Progenitor cell of endocrine pancreas (in vitro differentiated cells): ENCODE measurements at places on chromosomes 16 and 17. TPM values are rescaled to one million over a fixed set of nuclear protein-coding genes. Genes with fewer than 3 reads are reported as not detected.

- H3K27ac ChIP-seq, result no peak overlapping the region
- H3K4me1 ChIP-seq, result no peaks in the 10 kb centered on the region
- H3K4me3 ChIP-seq, result no peak overlapping the region
- peaks cover 4% of the 10 kb centered on the region for H3K27me3 ChIP-seq
Observed at GRCh38 chr17:39073916-39074315, 77.5 kb downstream of the PLXDC1 start.

GRCh38 chr16:56332464-56333079 is 92.8 kb downstream of the AMFR start:
- no peak overlapping the region for H3K27ac ChIP-seq
- no peak overlapping the region for H3K4me3 ChIP-seq
- no peaks in the 10 kb centered on the region for H3K27me3 ChIP-seq
- DNase-seq, result peak; percentile 43
- H3K36me3 ChIP-seq, result no peaks in the 10 kb centered on the region
- no peaks in the 10 kb centered on the region for H3K4me1 ChIP-seq

MYH1 gene
- total RNA-seq, result not detected in 2 replicates

GRCh38 chr17:20996724-20997615 is 45.8 kb downstream of the USP22 start:
- peak overlapping the region; percentile 69 for H3K27ac ChIP-seq
- DNase-seq, result no peak
- no peak overlapping the region for H3K4me3 ChIP-seq
- H3K4me1 ChIP-seq, result peaks cover 8% of the 10 kb centered on the region
- H3K27me3 ChIP-seq, result no peaks in the 10 kb centered on the region

DNA sequence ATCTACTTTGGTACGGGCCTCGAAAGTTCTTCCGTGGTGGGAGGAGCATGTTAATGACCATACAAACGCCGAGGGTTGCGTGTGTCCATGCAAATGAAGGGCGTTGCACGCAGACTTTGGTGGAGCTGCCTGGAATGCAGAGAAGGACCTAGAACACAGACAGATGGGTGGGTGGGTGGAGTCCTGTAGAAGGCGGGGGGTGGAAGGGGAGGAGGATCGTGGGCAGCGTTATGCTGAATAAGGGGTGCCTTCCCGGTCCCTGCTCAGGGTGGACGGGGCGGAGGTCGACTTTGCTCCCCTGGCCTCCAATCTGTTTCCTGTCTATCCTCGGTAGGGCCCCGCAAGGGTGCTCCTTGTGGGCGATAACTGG is 795 bp upstream of the PAQR4 start:
- peaks cover 2% of the 10 kb centered on the region for H3K4me1 ChIP-seq
- peak overlapping the region; percentile 66 for H3K4me3 ChIP-seq
- no peak for DNase-seq
- H3K27me3 ChIP-seq, result peaks cover 30% of the 10 kb centered on the region
- H3K27ac ChIP-seq, result peak overlapping the region; percentile 78
- no peaks in the 10 kb centered on the region for H3K36me3 ChIP-seq

NMRAL1 gene
- total RNA-seq, result 47.1 and 48.7 TPM in 2 replicates

- H3K27me3 ChIP-seq, result no peaks in the 10 kb centered on the region
- H3K4me1 ChIP-seq, result peaks cover 9% of the 10 kb centered on the region
- no peak for DNase-seq
- peaks cover 7% of the 10 kb centered on the region for H3K36me3 ChIP-seq
- H3K27ac ChIP-seq, result no peak overlapping the region
Observed at GRCh38 chr17:20988896-20989295, 53.9 kb downstream of the USP22 start.

C1QTNF8 gene
- total RNA-seq, result not detected in 2 replicates

DNA sequence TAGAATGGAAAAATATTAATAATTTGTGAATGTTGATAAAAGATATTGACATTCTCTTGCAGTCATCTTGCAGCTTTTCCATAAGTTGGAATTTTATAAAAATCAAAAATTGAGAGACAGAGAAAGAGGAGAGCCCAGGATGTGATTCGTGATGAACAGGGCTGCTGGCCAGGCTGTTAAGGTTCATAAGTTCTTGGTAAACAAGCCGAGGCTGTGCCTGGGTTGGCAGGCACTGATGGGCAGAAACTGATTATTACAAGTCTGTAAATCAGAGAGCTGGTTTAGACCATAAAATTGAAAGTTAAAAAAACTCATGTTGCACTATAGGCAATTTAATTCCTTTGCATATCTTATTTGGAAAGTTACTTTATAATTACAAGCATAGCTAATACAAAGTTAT is 533.7 kb downstream of the HAPSTR1 start:
- H3K4me3 ChIP-seq, result no peak overlapping the region
- no peaks in the 10 kb centered on the region for H3K4me1 ChIP-seq
- DNase-seq, result no peak
- no peaks in the 10 kb centered on the region for H3K36me3 ChIP-seq

TMED6 gene
- total RNA-seq, result 2.6 and 3.6 TPM in 2 replicates

DNA sequence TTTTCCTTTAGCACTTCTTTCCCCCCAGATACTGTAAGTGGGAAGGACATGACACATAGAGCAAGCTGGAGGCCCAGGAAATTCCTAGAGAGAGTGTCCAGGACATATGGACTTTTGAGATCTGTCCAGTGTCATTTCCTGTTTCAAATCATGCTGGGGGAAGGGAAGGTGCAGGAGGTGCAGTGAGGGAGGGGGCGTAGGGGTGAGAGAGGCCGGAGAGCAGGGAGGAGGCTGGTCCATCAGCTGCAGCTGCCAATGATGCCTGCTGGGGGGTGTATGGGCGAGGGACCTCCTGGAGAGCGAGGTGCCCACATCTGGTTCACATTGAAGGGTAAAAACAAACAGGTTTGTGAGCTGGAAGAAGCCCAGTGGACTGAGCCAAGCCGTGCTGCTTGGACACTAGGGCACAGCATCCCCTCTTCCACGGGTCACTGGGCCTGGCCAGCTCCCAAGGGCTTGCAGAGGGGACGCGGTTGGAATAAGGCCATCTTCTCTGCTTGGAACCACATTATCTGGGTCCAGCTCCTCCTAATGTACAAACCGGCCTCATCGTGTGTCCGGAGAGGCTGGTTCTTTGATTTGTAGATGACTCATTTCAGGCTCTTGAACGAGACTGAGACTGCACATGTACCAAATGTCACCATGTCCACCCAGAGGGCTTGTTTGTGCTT is 70.4 kb upstream of the SMURF2 start:
- DNase-seq, result no peak
- H3K27me3 ChIP-seq, result no peaks in the 10 kb centered on the region
- no peaks in the 10 kb centered on the region for H3K36me3 ChIP-seq

- no peak overlapping the region for H3K4me3 ChIP-seq
- no peaks in the 10 kb centered on the region for H3K27me3 ChIP-seq
- H3K36me3 ChIP-seq, result no peaks in the 10 kb centered on the region
- no peak overlapping the region for H3K27ac ChIP-seq
- DNase-seq, result no peak
Observed at GRCh38 chr17:349666-350065, 2.9 kb downstream of the RPH3AL start.

MYO15B gene
- 336 and 337 TPM in 2 replicates for total RNA-seq

BLTP2 gene
- total RNA-seq, result 182 and 190 TPM in 2 replicates

DNA sequence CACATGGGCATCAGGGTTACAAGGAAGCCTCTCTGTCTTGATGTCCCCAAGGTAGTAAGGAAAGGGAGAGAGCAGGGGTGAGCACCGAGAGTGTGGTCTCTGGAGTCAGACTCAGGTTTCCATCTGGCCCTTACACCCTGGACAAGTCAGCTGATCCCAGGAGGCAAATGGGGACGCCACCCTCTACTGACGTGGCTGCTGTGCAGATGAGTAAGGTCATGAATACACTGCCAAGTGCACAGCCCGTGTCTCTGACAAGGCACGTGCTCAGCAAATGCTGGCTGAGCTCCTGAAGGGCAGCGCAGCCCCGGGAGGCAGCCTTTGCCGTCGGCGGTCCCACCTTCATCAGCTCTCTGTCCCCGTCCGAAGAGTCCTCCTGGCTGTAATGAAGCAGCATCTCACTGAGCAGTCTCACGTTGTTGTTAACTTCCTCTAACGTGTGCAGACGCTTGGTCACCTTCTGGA is 19.4 kb downstream of the GGA3 start:
- no peaks in the 10 kb centered on the region for H3K27me3 ChIP-seq
- H3K4me1 ChIP-seq, result no peaks in the 10 kb centered on the region
- H3K27ac ChIP-seq, result no peak overlapping the region
- no peak for DNase-seq

DNA sequence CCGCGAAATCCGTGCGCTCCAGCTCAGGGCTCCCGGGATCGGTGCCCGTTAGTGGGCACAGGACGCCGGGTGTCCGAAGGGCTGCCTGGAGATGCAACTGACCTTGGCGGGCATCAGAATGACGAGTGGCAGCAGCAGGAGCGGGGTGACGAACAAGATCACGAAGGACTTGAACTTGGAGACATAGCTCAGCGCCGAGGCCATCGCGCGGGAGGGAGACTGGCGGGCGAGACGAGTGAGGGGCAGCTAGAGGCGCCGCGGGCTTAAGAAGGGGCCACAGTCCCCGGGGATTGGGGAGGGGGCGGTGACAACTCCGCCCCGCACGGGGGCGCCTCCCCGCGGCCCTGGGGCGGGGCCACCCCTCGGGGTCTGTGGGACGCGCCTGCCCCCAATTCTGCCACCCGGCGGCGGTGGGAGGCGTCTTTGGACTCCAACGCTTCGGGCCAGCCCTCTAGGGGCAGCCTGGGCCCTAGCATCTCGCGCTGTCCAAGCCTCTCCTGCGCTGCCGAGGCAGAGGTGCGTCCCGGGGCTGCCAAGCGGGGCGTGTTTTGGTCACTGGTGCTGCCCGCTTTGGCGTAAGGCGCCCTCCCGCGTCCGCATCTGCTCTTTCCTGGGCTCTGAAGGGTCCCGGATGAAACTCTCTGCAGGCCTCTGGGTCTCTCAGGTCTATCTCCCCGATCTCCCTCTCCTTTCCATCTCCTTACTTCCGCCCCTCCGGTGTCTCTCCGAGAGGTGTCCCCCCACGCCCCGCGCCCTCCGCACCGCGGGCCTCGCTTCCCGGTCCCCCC is at the start of gene SLC13A5:
SLC13A5 (minus strand) TSS at position 240 of the 788 bp plus-strand sequence; CDS start at position 204, 36 bp downstream.
- no peaks in the 10 kb centered on the region for H3K36me3 ChIP-seq
- H3K27ac ChIP-seq, result peak within 1 kb of the TSS; percentile 84
- peaks cover 50% of the 10 kb centered on the region for H3K27me3 ChIP-seq
- DNase-seq, result peak; percentile 72
- peak within 1 kb of the TSS; percentile 78 for H3K4me3 ChIP-seq

NTN1 gene
- total RNA-seq, result 3.3 and 4.4 TPM in 2 replicates

GRCh38 chr16:71443714-71444113 is 1.9 kb upstream of the TLE7 start:
- no peaks in the 10 kb centered on the region for H3K4me1 ChIP-seq
- no peak overlapping the region for H3K4me3 ChIP-seq
- no peak for DNase-seq
- H3K36me3 ChIP-seq, result peaks cover 16% of the 10 kb centered on the region
- peaks cover 14% of the 10 kb centered on the region for H3K27me3 ChIP-seq

- DNase-seq, result no peak
- no peak overlapping the region for H3K27ac ChIP-seq
- peaks cover 34% of the 10 kb centered on the region for H3K27me3 ChIP-seq
- H3K4me3 ChIP-seq, result no peak overlapping the region
Observed at GRCh38 chr16:24204150-24204665, 51.9 kb upstream of the CACNG3 start.

- no peak for DNase-seq
- peaks cover 3% of the 10 kb centered on the region for H3K4me1 ChIP-seq
- H3K27ac ChIP-seq, result no peak overlapping the region
- H3K4me3 ChIP-seq, result no peak overlapping the region
- no peaks in the 10 kb centered on the region for H3K36me3 ChIP-seq
Observed at GRCh38 chr16:85136702-85137322, 24.5 kb upstream of the CIBAR2 start.

TLCD3B gene
- 1.5 and 1.7 TPM in 2 replicates for total RNA-seq

GRCh38 chr16:78122774-78123315 is 23.4 kb downstream of the WWOX start:
- peak overlapping the region; percentile 91 for H3K27ac ChIP-seq
- no peak overlapping the region for H3K4me3 ChIP-seq

DNA sequence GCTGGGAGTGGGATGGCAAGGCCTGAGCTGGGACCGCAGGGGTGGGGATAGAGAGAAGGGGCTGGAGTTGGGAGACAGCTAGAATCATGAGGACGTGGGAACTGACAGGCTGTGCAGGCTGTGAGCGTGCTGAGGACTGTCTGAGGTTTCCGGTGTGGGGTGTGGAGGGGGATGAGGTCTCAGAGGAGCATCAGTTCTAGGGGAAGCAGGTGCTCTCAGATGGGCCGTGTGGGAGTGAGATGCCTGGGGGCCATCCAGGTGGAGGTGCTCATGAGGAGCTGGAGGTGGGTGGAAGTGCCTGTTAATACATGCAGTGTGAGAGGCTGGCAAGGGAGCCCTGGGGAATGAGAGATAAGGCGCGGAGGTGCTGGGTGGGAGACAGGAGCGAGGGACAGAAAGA is 27.2 kb downstream of the HASPIN start:
- no peak for DNase-seq
- peaks cover 2% of the 10 kb centered on the region for H3K36me3 ChIP-seq
- no peak overlapping the region for H3K4me3 ChIP-seq
- peaks cover 8% of the 10 kb centered on the region for H3K4me1 ChIP-seq
- H3K27ac ChIP-seq, result no peak overlapping the region
- H3K27me3 ChIP-seq, result peaks cover 3% of the 10 kb centered on the region

KRTAP1-1 gene
- not detected in 2 replicates for total RNA-seq

SLC38A10 gene
- 128 and 130 TPM in 2 replicates for total RNA-seq

PTX4 gene
- not detected in 2 replicates for total RNA-seq

DNA sequence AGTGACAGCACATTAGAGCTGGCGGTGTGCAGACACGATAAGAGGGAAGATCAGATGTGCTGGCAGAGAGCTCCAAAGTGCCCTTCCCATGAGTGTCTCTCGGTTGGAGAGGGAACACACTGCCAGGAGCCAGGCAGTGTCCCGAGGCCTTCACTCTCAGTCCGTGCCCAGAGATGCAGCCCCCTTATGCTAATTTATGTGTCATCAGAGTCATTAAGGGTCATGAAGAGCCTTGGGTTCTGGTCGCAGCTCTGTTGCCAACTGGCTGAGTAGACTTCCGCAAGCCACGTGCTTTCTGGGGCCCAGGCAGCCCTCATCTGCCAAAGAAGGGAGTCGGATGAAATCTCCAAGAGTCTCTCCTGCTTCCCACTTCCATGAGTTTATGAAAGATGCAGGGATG is 232.5 kb downstream of the MSI2 start:
- H3K27ac ChIP-seq, result no peak overlapping the region
- no peaks in the 10 kb centered on the region for H3K27me3 ChIP-seq
- no peak overlapping the region for H3K4me3 ChIP-seq
- peaks cover 2% of the 10 kb centered on the region for H3K36me3 ChIP-seq
- no peak for DNase-seq

ABCC6 gene
- 9.8 and 12.4 TPM in 2 replicates for total RNA-seq

TRPV3 gene
- total RNA-seq, result 1.6 and 2.7 TPM in 2 replicates

GRCh38 chr16:10120953-10121352 is 61.3 kb downstream of the GRIN2A start:
- peaks cover 47% of the 10 kb centered on the region for H3K27me3 ChIP-seq
- peaks cover 9% of the 10 kb centered on the region for H3K4me1 ChIP-seq
- no peaks in the 10 kb centered on the region for H3K36me3 ChIP-seq
- no peak for DNase-seq

DLG4 gene
- 46.3 and 48.6 TPM in 2 replicates for total RNA-seq

KRTAP2-2 gene
- not detected in 2 replicates for total RNA-seq

GRCh38 chr16:85592700-85593493 is 20.2 kb upstream of the GSE1 start:
- DNase-seq, result no peak
- no peaks in the 10 kb centered on the region for H3K27me3 ChIP-seq
- peaks cover 15% of the 10 kb centered on the region for H3K4me1 ChIP-seq
- peaks cover 5% of the 10 kb centered on the region for H3K36me3 ChIP-seq
- peak overlapping the region; percentile 13 for H3K27ac ChIP-seq

USP36 gene
- 54.1 and 54.9 TPM in 2 replicates for total RNA-seq

B4GALNT2 gene
- 0.07 and 0.11 TPM in 2 replicates for total RNA-seq

GRCh38 chr17:18381158-18381952 is 3.8 kb downstream of the EVPLL start:
- H3K4me3 ChIP-seq, result no peak overlapping the region
- no peak for DNase-seq
- H3K36me3 ChIP-seq, result no peaks in the 10 kb centered on the region
- H3K27me3 ChIP-seq, result peaks cover 16% of the 10 kb centered on the region
- H3K4me1 ChIP-seq, result no peaks in the 10 kb centered on the region
